ENCODE measurements at places on chromosomes 2 and 18. TPM values are rescaled to one million over a fixed set of nuclear protein-coding genes. Genes with fewer than 3 reads are reported as not detected.

EGR4 gene
- polyA plus RNA-seq, result 0.03 TPM

CROCC2 gene
- 0.04 TPM for polyA plus RNA-seq

CAPG gene
- 115 TPM for polyA plus RNA-seq

DSG1 gene
- polyA plus RNA-seq, result not detected

Data from spleen (tissue), 13 donors.